AG09309 (cell line): ENCODE measurements at places on chromosomes 12 and 14.

GRCh38 chr14:94129758-94130414, 482 bp upstream of the IFI27L2 start:
- DNase-seq: no peak

DNA sequence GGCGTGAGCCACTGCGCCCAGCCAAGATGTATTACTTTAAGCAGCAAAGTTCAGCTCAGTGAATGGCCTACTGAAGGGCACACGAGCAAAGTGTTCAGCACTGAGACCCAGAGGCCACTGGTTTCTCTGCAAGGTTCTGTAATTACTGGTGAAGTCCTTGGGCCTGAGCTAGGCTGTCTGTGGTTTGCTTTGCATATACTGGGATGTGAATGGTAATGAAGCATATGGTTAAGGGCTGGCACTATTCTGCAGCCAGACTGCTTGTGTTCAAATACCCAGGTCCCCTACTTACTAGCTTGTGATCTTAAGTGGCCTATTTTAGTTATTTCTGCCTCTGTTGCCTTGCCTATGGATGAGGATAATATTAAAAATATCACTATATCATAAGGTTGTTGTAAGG, 72.0 kb downstream of the LLPH start:
- DNase-seq: no peak

DNA sequence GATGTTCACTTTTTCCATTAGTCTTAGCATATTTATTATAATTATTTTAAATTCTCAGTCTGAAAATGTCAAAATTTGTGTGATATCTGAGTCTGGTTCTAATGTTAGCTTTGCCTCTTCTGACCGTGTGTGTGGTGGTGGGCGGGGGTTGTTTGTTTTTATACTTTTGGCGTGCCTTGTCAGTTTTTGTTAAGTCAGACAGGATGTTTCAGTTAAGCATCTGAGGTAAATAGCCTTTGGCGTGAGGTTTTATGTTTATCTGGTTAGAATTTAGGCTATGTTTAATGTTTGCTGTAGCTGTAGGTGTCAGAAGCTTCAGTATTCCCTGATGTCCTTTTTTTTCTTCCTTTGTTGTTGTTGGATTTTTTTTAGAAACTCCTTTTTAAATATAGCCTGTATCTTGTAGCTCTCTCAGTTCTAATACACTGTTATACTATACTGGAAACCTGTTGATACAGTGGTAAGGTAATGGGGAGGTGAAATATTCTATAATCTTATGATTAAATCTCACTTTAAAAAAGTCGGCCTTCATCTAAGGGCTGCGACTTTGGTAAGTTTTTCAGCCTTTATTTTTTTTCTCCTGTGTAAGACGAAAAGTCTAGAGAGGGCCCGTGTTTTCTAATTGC, 111.6 kb downstream of the SCAF11 start:
- DNase-seq: no peak

- peak; percentile 98 for DNase-seq
Measured at GRCh38 chr14:101972126-101972866, 7.9 kb downstream of the DYNC1H1 start.

GRCh38 chr14:95545515-95546168, 10.8 kb downstream of the GLRX5 start:
- peak; percentile 32 for DNase-seq

- no peak for DNase-seq
Measured at GRCh38 chr12:107219301-107219700, 126.0 kb upstream of the CRY1 start.

DNA sequence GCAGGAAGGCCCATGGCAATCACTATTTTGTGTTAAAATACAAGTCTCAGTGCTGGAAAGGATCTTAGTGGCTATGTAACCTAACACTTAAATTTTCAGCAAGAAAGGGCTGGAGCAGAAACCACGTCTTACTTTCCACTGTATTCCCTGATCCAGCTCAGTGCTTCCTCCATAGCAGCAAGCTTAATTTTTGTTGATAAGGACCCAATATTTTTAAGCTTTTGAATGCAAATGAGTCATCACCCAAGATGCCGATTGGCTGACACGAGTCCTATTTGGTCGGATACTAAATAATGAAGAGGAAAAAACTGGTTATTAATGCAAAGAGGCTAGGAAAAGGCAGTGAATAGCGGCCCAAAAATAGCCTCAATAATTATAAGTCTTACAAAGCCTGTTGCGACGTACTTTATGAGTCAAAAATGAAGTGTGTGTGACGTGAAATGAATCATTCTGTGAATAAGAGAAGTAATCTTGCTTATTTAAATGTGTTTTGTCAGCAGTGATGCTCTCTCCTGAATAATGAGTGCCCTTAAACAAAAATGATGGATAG, 46.9 kb upstream of the IGF1 start:
- DNase-seq: peak; percentile 66

- no peak for DNase-seq
Measured at GRCh38 chr14:61700104-61700886, 5.0 kb downstream of the HIF1A start.

DNA sequence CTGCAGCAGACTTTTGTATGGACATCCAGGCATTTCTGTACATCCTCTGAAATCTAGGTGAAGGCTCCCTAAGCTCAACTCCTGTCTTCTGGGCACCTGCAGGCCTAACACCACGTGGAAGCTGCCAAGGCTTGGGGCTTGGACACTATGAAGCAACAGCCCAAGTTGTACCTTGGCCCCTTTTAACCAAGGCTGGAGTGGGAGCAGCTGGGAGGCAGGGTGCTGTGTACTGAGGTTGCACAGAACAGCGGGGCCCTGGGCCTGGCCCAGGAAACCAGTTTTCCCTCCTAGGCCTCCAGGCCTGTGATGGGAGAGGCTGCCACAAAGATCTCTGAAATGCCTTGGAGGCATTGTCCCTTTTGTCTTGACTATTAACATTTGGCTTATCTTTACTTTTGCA, 214.4 kb upstream of the LRIG3 start:
- DNase-seq: no peak

GRCh38 chr12:11624116-11624515, 25.4 kb upstream of the ETV6 start:
- DNase-seq: no peak

GRCh38 chr12:7034464-7034863, 16.2 kb upstream of the LPCAT3 start:
- no peak for DNase-seq

DNA sequence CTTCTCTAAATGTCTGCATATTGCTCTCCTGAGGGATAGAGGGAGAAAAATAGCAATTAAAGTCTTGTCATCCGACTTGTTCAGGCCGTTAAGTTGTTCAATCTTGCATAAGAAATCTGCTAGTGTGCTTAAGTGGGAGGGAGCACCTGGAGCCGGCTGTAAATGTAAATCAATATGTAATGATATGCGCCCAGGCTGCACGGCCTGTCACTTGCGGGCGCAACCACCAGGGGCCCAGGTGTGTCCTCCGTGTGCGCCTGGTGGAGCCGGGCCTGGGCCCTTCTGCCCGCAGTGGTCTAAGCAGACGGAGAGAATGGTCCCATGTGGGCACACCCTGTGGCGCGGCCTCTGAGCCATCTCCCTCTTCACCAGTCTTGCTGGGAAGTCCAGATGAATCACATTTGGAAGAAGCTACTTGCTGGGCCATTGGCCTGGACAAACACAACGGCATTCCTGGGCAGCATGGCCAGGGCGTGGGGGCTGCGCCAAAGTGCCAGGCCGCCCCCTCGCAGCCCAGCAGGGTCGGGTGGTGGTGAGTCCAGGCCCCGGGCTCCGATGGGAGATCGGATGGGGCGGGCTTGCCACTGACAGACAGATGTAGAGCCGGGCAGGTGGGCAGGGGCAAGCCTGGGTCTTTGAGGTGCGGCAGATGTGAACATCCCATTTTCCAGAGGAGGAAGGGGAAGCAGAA, 193.3 kb upstream of the C14orf180 start:
- no peak for DNase-seq

GRCh38 chr14:105089746-105090492, 24.7 kb upstream of the GPR132 start:
- no peak for DNase-seq

DNA sequence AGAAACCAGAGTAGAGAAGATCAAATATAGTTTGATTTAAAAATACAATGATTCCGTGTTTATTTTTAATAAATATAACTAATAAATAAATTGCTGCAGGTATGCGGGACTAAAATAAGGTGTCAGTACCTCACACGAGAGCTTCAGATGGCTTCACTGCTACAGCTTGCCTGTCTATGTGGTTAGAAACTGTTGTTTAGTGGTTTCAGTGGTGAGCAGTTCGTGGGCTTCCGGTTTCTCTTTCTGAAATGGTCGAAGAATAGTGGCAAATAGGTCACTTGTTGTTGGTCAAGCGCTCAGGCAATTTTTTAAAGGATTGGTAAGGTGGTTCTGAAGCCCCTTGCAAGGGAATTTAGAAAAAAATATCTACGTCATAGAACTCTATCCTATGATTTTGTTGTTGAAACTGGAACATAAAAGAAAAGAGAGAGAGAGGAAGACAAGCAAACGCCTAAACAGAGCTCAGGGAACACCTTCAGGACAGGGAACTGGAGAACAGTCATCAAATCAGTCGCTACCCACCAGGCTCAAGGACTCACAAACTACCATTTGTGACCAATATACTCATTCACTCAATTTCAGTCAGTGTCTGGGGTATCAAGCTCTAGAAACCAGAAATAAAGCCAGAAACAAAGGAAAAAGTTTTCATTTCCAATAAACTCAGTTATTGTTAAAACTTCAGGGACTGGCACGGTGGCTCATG, 31.3 kb downstream of the GABARAPL1 start:
- DNase-seq: no peak

DNA sequence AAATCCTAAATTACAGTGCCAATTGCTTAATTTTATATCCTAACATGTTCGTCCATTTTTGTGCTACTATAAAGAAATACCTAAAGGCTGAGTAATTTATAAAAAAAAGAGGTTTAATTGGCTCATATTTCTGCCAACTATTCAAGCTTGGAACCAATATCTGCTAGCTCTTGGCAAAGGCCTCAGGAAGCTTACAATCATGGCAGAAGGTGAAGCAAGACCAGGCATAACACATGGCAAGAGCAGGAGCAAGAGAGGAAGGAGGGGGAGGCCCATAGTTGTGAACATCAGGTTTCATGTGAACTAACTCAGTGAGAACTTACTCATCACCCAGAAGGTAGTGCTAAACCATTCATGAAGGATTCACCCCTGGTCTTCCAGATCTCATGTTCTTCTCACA, 494.3 kb downstream of the CCER1 start:
- DNase-seq: peak; percentile 21

- DNase-seq: no peak
Measured at GRCh38 chr14:23899788-23900187, 53.8 kb upstream of the DHRS4 start.

GRCh38 chr12:94553130-94553519, 93.5 kb upstream of the CEP83 start:
- DNase-seq: peak; percentile 49

DNA sequence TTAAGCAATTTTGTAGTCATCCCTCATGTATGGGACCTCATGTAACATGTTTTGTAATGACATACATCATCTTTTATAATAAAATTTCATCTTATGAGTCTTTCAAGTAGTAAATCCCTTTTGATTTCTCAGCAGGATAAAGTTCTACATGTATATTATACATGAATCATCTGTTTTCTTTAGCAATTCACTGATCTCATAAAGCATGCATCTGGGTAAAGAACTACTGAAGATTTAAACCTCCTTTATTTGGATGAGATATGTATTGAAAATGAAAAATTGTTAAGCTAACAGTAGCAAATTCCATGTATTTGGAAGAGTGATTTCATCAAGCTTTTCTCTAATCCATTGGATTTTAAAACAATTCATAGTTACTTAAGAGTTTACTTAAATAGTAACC, 126.9 kb downstream of the KITLG start:
- no peak for DNase-seq

- DNase-seq: no peak
Measured at GRCh38 chr14:100645196-100645981, 58.2 kb upstream of the BEGAIN start.

DNA sequence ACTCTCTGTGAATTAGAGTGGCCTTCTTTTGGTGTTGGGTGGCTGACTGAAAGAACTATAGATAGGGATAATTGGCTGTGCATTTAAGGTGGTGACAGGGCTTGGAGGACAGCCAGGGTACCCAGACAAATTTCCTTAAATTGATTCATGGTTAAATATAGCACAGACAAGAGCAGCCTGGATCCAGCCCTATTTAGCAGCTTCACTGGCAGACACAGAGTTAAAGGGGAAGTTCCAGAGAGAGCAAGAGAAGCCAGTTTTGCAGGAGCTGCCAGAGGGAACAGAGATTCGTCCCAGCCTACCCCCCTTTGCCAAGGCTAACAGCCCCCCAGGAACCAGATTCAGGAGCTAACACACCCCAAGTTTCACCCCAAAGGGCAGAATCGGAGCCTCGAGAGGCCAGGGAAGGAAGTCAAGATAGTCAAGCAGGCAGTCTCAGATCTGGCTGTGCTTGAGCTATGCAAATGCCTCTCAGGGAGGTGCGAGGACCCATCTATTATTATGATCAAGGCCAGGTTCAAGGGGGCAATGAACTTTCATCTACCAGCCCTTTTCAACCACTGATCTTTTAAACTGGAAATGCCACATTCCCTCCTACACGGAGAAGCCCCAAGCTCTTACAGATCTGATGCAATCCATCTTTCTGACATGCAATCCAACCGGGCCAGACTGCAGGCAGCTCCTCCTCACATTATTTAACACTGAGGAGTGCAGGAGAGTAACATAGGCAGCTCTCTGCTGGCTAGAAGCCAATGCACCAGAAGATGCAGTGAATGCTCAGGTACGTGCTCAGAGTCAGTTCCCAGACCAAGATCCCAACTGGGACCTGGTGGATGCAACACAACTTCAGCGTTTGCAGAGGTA, 58.2 kb downstream of the DHRS2 start:
- peak; percentile 68 for DNase-seq

GRCh38 chr14:21104448-21105060, 3.7 kb downstream of the TMEM253 start:
- no peak for DNase-seq

- no peak for DNase-seq
Measured at GRCh38 chr14:25887251-25887878, 710.5 kb downstream of the NOVA1 start.

DNA sequence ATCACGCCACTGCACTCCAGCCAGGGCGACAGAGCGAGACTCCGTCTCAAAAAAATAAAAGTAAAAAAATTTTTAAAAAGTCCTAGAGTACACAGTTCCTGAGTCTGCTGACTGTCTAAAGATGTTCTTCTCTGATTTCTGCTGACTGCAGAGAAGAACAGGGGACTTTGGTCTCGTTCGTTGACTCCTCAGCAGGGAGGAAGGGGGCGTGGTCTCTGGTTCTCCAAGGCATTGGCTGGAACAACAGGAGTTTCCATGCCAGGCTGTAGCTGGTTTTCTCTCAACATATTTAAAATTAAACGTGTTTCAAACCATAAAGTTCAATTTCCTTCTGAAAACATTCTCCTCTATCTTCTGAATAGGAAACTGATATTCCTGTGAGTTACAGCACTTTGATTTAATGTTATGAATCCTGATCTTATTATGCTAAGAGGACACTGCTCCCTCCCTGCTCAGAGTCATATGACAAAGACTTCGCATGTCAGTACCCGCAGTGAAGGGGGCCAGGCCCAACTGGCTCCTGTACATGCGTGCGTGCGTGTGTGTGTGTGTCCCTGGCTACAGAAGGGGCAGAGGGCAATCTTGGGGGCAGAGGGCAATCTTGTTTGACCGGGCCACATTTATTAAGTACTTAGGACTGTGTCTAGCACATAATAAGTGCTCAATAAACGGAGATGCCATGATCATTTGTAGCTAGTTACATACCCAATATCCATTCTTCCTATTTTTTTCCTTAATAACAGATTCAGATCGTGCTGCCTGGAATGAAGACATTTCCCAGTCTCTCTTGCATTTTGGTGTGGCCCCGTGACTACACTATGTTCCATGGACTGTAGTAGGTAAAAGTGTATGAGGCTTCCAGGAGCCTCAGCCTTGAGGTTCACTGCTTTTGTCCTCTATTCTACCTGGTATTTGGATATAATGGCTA, 16.5 kb upstream of the HNF1A start:
- DNase-seq: no peak
